Ammon's horn (tissue), 1 donor: ENCODE measurements at places on chromosomes 6 and 20.
A peak's percentile ranks its signal among the peaks of the same experiment; 100 is the strongest.

DNA sequence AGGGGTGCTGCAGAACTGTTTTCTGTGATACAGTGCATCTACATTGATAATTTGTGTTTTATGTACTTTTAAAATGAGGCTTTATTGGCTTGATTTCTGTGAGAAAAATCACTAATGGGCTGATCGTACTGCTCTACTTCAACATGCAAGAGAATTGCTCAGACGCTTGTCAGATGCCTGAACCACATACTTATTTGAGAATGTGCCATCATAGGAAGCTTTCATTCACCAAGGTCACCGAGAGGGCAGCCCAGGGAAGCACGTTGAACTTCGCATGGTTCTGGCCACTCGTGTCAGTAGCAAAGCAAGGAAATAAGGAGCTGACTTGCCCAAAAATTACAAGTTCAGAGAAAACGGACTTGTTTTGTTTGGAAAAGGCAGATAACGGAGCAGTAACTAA lies 168.5 kb upstream of the AKAP12 start:
- no peak for DNase-seq

DNA sequence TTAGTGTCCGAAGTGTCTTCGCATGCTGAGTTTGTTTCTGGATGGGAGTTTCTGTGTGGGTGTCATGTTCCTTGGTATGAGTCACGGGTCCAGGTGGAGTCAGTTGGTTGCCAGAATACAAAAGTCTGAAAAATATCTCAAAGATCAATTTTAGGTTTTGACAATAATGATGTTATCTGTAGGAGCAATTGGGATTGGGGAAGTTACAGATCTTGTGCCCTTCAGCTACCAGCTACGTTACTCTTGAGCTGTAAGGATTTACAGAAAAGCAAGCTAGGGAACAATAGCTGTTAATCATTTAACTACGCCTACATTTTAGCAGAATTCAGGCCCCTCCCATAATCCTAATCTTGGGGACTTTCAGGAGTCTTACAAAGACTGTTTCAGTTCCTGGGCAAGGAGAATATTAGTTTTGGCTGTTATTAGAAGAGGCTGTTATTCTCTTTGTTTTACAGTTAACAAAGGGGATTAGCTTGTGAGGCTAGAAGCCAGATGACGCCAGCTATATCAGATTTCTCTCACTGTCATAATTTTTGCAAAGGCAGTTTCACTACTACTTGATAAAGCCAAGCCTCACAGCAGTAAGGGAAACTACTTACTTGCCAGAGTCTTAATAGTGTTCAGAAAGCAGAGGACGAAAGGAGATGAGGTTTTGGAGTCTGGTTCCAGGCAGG lies 15.4 kb upstream of the SLC22A16 start:
- no peak for DNase-seq

DNA sequence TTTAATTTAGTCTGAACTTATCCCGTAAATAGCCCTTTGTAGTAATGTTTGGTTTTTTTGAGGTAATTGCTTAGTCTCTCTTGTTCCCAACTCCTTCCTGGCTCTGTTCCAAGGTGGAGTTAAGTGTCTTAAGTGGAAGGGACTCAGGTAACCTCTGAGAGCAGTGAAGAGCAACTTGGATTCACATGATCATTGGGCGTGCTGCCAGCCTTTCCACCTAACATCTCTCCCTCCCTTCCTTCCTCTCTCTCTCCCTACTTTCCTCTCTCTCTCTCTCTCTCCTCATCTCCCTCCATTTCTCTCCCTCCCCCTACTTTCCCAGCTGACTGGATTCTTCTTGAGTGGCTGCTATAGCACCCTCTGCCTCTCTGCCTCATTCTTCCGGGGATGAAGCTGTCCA lies 232.9 kb upstream of the SASH1 start:
- DNase-seq = no peak

DNA sequence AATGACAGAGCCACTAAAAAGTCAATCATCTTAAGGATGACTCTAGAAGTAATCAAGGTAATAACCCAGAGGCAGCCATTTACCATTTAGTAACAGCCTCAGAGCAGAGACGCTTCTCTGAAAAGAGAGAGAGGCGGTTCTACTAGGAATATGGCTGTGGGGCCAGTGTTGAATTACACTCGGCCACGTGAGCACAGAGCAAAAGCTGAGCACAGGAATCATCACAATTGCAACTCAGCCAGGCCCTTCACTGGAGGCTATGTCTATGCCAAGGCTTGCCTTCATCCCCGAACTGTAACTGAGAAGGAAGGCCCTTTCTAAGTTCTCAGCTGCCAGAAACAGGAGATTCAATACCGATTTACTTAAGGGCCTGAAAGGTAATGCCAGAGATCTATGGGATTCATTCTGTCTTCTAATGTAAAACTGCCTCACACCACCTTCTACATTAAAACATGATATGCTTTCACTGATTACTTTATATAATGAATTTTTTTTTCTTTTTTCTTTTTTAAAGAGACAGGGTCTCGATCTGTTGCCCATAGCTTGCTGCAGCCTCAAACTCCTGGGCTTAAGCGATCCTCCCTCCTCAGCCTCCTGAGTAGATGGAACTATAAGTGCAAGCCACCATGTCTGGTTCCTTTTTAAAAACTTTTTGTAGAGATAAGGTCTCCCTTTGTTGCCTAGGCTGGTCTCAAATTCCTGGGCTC lies 67.6 kb downstream of the NUDT3 start:
- no peak for DNase-seq

- DNase-seq = no peak
Measured at GRCh38 chr20:50111120-50111828, 1.7 kb downstream of the UBE2V1 start.

DNA sequence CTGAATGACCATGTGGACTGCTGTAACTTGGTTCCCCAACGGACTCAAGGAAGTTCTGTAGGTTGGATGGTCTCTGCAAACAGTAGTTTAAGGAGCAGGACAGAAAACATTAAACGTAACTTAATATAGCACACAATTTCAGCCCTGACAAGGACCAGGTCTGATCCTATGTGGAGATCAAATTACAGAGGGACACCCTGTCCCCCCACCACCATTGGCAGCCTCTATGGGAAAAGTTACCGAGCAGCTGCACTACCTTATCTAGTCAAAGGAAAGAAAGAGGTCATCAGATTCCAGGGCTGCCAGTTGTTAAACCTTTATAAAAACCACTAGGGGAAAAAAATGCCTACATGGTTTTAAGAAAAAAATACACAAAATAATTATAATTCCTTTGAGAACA lies 191.5 kb upstream of the RSPO3 start:
- DNase-seq = no peak

GRCh38 chr6:44558832-44559251 lies 171.3 kb downstream of the CDC5L start:
- no peak for DNase-seq

DNA sequence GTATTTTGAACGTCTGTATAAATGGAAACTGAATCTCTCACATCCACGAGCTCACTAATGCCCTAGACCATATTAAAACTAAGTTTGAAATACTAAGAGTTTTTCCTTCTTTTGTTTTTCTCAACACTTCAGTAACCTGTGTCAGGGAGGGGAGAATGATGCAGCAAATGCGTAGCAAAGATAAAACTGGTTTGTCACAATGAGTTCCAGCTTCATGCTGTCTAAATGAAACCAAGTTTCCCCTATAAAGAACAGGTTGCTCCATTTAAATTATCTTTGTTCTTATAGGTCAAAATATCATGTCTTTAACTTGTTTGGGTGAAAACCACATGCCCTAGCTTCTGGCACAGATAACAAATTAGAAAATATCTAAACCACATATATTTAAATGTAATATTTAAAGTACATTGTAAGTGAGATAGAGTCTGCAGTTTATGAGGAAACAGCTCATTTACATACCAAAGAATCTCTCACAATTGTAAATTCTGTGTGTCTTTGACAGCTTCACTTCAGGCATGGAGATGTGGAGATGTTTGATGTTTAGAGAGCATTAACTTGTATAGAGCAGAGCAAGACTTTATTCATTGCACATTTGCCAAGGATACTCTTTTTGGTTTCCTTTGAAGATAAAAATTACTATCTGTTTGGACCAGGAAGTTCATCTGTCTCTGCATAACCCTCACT lies 7.3 kb downstream of the TRDN start:
- DNase-seq = no peak

DNA sequence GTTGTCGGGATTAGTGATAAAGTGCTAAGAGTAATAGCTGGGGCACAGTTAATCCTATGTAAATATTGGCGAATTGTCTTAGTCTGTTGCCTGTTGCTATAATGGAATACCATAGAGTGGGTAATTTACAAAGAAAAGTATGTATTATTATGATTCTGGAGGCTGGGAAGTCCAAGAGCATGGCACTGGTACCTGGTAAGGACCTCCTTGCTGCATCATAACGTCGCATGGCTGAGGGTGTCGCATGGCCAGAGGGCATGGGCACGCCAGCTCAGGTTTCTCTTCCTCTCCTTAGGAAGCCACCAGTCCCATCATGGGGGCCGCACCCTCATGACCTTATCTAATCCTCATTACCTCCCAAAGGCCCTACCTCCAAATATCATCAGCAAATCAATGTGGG lies 29.7 kb downstream of the IRF4 start:
- DNase-seq = no peak

DNA sequence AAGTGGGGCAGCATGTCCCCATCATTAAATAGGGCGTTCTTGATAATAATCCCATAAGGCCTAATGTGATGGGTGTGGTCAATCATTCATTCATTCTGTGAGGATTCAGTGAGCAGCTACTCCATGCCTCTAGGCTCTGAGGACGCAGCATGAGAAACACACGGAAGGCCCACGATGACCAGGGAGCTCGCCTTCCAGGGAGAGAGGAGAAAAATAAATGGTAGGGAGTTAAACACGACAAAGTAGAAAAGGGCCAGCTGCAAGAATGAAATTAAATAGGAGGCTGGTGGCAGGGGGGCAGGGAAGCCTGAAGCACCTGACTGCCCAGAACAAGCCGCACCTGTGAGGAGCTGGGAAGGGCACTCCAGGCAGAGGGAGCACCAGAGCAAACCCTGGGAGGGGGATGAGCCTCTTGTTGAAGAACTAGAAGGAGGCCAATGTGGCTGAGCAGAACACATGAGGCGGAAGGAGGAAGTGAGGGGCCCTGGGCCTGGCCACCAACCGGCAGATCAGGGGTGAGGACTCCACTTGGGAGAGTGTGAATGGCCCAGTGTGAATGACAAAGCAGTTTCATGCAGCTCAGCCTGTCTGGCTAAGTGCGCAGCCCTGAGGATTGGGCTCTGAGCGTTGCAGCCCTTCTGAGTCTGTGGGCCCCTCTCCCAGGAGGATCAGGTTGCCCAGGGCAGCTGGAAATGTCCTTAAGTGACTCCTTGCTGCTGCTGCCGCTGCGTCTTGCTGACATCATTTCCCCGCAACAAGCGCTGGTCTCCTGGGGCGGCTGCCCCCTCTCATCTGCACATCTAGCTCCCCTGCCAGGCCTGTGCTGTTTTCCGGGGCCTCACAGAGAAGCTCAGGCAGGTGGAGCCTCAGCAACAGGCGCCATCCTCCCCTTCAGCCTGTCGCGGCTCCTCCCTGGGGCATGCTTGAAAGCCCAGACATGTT lies 99.9 kb downstream of the CDH26 start:
- DNase-seq = peak; percentile 70

DNA sequence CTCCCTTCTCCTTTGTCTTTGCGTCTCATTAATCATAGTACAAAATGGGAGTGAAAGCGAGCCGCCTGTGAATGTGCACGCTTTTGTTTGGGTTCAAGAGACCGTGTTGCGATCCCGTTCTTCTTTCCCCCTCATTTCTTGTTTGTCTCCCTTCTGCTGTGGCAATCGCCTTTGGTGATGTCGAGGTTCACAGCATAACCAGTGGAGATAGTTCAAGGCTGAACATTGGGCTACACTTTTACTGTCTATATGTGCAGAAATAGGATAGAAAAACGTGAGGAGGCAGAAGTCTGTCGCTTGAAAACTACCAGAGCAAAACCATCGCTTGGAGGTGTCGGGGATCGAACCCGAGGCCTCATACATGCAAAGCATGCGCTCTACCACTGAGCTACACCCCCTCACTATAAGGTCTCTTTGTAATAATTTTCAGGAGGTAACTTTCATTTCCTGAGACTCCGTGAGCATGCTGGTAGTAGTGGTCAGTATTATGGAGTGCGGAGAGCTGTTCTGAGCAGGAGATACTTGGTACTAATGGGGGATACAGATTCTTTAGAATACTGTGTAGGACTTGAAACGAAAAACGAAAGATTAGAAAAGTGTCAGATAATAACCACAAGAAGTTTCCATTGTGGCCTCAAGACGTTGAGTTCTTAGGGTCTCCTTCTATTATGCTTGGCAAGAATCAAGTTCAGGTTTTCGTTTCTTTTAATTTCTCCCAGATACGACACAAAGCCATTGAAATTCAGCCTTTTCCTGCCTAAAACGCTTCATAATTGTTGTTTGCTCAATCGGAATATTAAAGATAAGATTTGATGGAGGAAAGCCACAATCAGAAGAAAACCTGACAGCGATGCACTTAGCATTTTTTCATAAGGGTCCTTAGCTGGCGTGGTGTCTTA lies 106.6 kb downstream of the TRIM27 start:
- DNase-seq = no peak

DNA sequence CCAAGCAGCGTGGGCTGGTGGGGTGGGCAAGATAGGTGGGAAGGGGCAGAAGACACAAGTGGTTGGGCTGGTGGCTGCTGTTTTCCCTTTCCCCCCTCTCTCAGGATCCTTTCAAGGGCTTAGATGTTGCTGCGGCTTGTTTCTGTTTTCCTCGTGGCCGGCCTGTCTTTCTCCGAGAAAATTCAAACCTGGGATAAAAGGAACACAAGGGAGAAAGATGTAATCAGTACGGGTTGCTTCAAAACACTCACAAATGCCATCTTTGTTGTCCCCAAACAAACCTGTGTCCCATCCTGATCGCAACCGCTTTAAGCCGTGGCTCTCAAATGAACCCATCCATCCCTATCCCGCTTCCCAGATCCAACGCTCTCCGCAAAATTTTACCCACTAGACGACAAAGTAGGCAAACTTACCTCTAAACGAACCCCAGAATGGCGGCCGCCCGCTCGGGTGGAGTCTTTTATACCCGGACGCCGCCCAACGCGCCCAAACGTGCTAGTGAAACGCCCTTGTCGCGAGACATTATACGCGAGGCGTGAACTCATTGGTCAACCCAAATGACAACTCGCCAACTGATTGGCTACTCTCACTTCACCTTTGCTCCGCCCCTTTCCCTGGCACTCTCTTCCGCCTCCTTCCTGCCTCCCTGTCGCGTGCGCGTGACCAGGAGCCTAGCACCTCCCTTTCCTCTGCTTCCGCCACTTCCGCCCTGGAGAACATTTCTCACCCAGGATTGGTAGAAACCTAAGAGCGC lies at the start of gene PPP1R10:
Gene PPP1R10 (minus strand): TSS at position 433 of the 754 bp plus-strand sequence. CDS start 7,299 bp downstream, outside the sequence.
- DNase-seq = peak; percentile 100

DNA sequence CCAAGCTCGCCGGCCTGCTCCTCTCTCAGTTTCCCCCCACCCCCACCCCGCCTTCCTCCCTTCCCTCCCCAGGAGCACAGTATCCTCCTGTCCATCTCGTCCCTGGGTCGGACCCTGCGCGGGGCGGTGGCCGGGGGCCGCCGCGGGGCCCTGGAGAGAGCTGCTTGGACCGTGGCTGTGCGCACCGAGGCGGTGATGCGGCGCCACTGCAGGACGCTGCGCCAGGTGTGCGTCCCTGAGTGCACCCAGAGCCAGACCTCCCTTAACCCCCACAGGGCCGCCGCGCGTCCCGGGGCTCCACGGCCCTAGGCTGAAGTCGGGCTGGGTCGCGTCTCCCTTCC lies 2.2 kb downstream of the C20orf204 start:
- DNase-seq = no peak
